ENCODE measurements at places on chromosomes 3 and 15.

- H3K4me1 ChIP-seq: no peaks in the 10 kb centered on the region
- no peaks in the 10 kb centered on the region for H3K36me3 ChIP-seq
- H3K4me3 ChIP-seq: no peak overlapping the region
- no peaks in the 10 kb centered on the region for H3K27me3 ChIP-seq
- no peak for DNase-seq
These were observed 74.0 kb downstream of the CNTN4 start for GRCh38 chr3:2172561-2173171.

GRCh38 chr15:53759411-53759931, at the start of gene WDR72:
TSS of gene WDR72 (minus strand) at chr15:53759663. CDS start at chr15:53733149, 26,514 bp downstream.
- H3K27me3 ChIP-seq: peaks cover 29% of the 10 kb centered on the region
- H3K36me3 ChIP-seq: no peaks in the 10 kb centered on the region
- H3K4me3 ChIP-seq: no peak within 1 kb of the TSS
- H3K27ac ChIP-seq: no peak within 1 kb of the TSS
- no peak for DNase-seq
- peaks cover 5% of the 10 kb centered on the region for H3K4me1 ChIP-seq

GRCh38 chr3:72999951-73000350, 3.3 kb downstream of the PPP4R2 start:
- no peak for DNase-seq
- H3K4me1 ChIP-seq: peaks cover 48% of the 10 kb centered on the region
- H3K27me3 ChIP-seq: no peaks in the 10 kb centered on the region
- no peak overlapping the region for H3K27ac ChIP-seq
- peaks cover 63% of the 10 kb centered on the region for H3K36me3 ChIP-seq
- no peak overlapping the region for H3K4me3 ChIP-seq

- no peaks in the 10 kb centered on the region for H3K27me3 ChIP-seq
- peaks cover 55% of the 10 kb centered on the region for H3K36me3 ChIP-seq
- H3K27ac ChIP-seq: peak overlapping the region; percentile 98
- no peak for DNase-seq
- peak overlapping the region; percentile 72 for H3K4me3 ChIP-seq
These were observed 8.1 kb downstream of the B2M start for GRCh38 chr15:44719293-44719999.

- H3K36me3 ChIP-seq: peaks cover 68% of the 10 kb centered on the region
- H3K27ac ChIP-seq: no peak overlapping the region
- H3K4me1 ChIP-seq: no peaks in the 10 kb centered on the region
- no peak overlapping the region for H3K4me3 ChIP-seq
- H3K27me3 ChIP-seq: no peaks in the 10 kb centered on the region
- DNase-seq: no peak
These were observed 116.9 kb upstream of the LRRFIP2 start for GRCh38 chr3:37291275-37291700.

DNA sequence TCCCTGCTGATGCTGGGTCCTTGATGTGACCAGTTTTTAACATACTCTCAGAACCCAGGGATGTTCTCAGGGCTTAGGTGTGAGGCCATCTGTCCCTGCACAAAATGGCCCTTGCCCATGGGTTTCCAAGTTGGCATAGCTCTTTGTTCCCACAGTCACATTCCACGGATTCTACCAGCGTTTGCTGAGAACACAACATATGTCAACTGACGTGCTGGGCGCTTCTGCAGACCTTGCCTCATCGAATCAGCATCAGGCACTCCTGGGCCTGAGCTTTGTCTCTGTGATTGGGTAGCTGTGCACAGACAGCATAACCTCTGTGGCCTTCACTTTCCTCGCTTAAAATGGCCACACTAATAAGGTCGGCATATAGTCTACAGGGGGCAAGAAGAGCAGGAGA, 69.0 kb downstream of the MGLL start:
- H3K36me3 ChIP-seq: no peaks in the 10 kb centered on the region
- H3K4me3 ChIP-seq: no peak overlapping the region
- DNase-seq: no peak
- no peaks in the 10 kb centered on the region for H3K27me3 ChIP-seq

GRCh38 chr3:160883373-160883772, 127.3 kb downstream of the PPM1L start:
- no peaks in the 10 kb centered on the region for H3K36me3 ChIP-seq
- peaks cover 17% of the 10 kb centered on the region for H3K4me1 ChIP-seq
- no peak for DNase-seq
- H3K27ac ChIP-seq: no peak overlapping the region
- H3K27me3 ChIP-seq: peaks cover 3% of the 10 kb centered on the region

GRCh38 chr3:117818592-117818991, 1109.0 kb downstream of the TUSC7 start:
- H3K27ac ChIP-seq: no peak overlapping the region
- no peaks in the 10 kb centered on the region for H3K4me1 ChIP-seq
- DNase-seq: no peak
- no peak overlapping the region for H3K4me3 ChIP-seq

GRCh38 chr15:63037976-63038720, 4.4 kb upstream of the TPM1 start:
- H3K4me1 ChIP-seq: peaks cover 6% of the 10 kb centered on the region
- H3K27ac ChIP-seq: no peak overlapping the region
- no peaks in the 10 kb centered on the region for H3K36me3 ChIP-seq
- no peak overlapping the region for H3K4me3 ChIP-seq

- no peak overlapping the region for H3K27ac ChIP-seq
- no peak for DNase-seq
- no peak overlapping the region for H3K4me3 ChIP-seq
- H3K27me3 ChIP-seq: no peaks in the 10 kb centered on the region
- peaks cover 8% of the 10 kb centered on the region for H3K4me1 ChIP-seq
These were observed 18.9 kb downstream of the GBE1 start for GRCh38 chr3:81742581-81742980.

DNA sequence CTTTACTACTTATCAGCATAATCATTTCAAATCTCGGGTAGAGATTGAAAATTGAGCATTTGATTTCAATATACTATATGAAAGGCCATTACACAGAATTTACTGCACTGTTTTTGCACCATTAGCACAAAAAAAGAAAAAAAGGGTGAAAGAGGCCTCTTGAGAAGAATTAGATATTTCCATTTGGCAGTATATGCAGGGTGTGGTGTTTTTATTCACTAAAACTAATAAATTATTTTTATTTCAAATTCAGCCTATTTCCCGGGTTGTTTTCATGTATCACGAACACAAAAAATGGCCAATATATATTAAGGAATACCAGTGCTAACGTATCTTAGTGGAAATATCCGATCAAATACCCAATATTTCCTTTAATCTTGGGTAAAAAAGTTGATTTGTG, 110.5 kb upstream of the TBL1XR1 start:
- H3K36me3 ChIP-seq: no peaks in the 10 kb centered on the region
- no peak for DNase-seq
- no peak overlapping the region for H3K4me3 ChIP-seq
- no peaks in the 10 kb centered on the region for H3K27me3 ChIP-seq
- no peak overlapping the region for H3K27ac ChIP-seq

GRCh38 chr3:9623148-9623547, 26.2 kb upstream of the MTMR14 start:
- DNase-seq: no peak
- no peak overlapping the region for H3K4me3 ChIP-seq
- H3K4me1 ChIP-seq: no peaks in the 10 kb centered on the region
- peaks cover 3% of the 10 kb centered on the region for H3K36me3 ChIP-seq
- H3K27me3 ChIP-seq: peaks cover 7% of the 10 kb centered on the region
- no peak overlapping the region for H3K27ac ChIP-seq

DNA sequence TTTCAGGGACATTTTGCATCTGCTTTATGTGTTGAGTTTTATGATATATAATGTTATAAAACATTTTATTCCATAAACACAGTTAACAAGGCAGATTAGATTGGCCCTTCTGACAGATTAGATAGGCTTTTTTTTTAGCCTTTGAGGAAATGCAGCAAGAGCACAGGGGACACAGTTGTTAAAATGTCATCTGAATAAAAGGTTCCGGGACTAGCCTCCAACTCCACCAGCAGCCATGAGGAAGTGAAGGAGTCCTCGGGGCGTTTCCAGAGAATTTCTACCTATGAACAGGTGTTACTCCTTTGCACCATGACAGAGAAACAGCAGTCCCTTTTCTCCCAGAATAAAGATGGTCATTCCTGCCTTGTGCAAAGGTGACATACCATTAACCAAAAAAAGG, 167.8 kb upstream of the KBTBD8 start:
- no peaks in the 10 kb centered on the region for H3K36me3 ChIP-seq
- peaks cover 7% of the 10 kb centered on the region for H3K27me3 ChIP-seq
- DNase-seq: no peak
- H3K27ac ChIP-seq: no peak overlapping the region
- no peak overlapping the region for H3K4me3 ChIP-seq

- no peaks in the 10 kb centered on the region for H3K27me3 ChIP-seq
- H3K4me3 ChIP-seq: no peak overlapping the region
These were observed 16.0 kb downstream of the TNK2 start for GRCh38 chr3:195892105-195893043.

DNA sequence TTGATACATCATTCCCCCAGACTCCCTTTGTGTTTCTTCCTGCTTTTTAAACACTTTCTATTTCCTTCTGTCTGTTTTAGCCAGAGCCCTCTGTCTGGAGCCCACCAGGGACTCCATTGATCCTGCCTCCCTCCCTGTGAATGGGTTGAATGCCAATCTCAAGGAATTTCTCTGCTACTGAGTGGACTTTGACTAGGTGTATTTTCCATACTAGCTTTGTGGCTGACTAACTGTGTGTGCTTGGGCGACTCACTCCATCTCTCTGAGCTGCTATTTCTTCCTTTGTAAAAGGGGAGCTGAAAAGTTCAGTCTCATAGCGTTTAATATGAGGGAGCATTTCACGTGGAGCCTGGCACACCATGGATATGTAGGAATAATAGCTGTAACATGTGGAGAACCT, 98.8 kb downstream of the EEFSEC start:
- H3K4me3 ChIP-seq: no peak overlapping the region
- H3K4me1 ChIP-seq: peaks cover 2% of the 10 kb centered on the region
- no peak for DNase-seq
- no peak overlapping the region for H3K27ac ChIP-seq

- H3K4me3 ChIP-seq: no peak overlapping the region
- no peaks in the 10 kb centered on the region for H3K36me3 ChIP-seq
- H3K27ac ChIP-seq: no peak overlapping the region
These were observed 71.0 kb downstream of the ADAMTS7 start for GRCh38 chr15:78739996-78740903.

DNA sequence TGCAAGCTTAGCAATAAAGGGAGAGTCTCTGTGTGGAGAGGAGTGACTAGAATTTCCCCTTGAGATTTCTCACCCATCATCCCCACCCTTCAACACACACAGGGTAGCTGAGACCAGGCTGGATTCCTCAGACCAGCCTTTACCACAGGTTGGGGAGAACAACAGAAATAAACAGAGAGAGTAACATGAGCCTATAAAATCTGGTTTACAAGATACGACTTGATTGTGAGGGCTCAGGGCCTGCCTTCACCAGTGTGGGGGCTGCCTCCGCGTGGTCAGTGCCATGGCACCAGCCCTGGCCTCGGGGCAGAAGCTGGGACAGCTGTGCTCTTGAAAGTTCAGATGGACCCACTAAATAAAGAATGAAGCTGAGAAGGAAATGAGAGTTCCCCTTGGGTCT, 14.6 kb upstream of the MAGEF1 start:
- H3K4me1 ChIP-seq: no peaks in the 10 kb centered on the region
- peaks cover 4% of the 10 kb centered on the region for H3K27me3 ChIP-seq
- DNase-seq: no peak
- H3K27ac ChIP-seq: no peak overlapping the region
- no peak overlapping the region for H3K4me3 ChIP-seq

DNA sequence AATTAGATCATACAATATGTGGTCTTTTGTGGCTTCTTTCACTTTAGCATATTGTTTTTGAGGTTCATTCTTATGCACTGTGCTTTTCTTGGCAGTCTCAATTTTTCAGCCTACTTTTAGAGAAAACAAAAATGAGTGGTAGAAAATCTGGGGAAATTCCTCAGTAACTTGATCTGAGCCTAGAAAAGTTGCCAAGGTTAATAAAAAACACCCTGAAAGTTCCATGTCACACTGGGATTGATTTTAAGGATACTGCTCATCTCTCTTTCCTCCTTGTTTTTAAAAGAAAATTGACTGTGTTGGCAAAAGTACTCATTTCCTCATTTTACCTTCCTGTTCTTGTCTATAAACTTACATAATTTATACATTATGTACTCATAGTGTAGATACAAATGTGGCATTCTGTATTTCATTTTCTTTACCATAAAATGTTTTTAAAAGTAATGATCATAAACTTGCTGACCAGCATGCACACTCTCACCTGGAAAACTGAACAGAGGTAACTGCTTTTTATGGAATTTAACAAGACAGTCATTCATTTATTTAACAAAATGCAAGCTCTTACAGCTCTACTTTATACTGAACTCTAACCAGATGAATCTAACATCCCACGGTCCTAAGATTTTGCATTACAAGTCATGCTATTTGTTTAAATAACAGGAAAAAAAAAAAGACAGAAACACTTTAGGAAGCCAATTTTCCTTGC, 28.6 kb upstream of the SH3BP5 start:
- H3K27me3 ChIP-seq: no peaks in the 10 kb centered on the region
- no peak for DNase-seq
- no peaks in the 10 kb centered on the region for H3K36me3 ChIP-seq
- peak overlapping the region; percentile 74 for H3K27ac ChIP-seq
- H3K4me1 ChIP-seq: peaks cover 71% of the 10 kb centered on the region

- peaks cover 16% of the 10 kb centered on the region for H3K27me3 ChIP-seq
- no peak overlapping the region for H3K4me3 ChIP-seq
- H3K27ac ChIP-seq: no peak overlapping the region
- no peak for DNase-seq
- peaks cover 2% of the 10 kb centered on the region for H3K4me1 ChIP-seq
These were observed 45.9 kb upstream of the SEC61A1 start for GRCh38 chr3:128006061-128007032.

- peaks cover 9% of the 10 kb centered on the region for H3K4me1 ChIP-seq
- no peaks in the 10 kb centered on the region for H3K36me3 ChIP-seq
- no peak overlapping the region for H3K4me3 ChIP-seq
- peaks cover 26% of the 10 kb centered on the region for H3K27me3 ChIP-seq
- no peak overlapping the region for H3K27ac ChIP-seq
These were observed 3.8 kb upstream of the FRMD4B start for GRCh38 chr3:69389520-69390248.

DNA sequence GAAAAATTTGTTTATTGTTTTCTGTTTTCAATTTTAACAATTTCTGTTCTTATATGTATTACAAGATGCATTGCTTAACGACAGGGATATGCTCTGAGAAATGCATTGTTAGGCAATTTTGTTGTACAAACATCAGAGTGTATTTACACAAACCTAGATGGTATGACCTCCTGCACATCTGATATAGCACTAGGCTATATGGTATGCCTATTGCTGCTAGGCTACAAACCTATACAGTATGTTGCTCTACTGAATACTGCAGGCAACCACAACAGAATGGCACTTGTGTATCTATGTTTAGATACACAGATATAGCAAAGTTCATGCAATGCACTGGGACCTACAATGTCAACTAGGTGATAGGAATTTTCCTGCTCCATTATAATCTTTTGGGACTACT, 70.1 kb downstream of the SUCNR1 start:
- no peak for DNase-seq
- no peak overlapping the region for H3K27ac ChIP-seq
- no peak overlapping the region for H3K4me3 ChIP-seq

- no peak overlapping the region for H3K4me3 ChIP-seq
- no peak for DNase-seq
These were observed 2.5 kb downstream of the TM4SF1 start for GRCh38 chr3:149374793-149375500.

GRCh38 chr15:65192016-65192415, 6.9 kb upstream of the CLPX start:
- no peaks in the 10 kb centered on the region for H3K36me3 ChIP-seq
- no peak overlapping the region for H3K4me3 ChIP-seq
- H3K27me3 ChIP-seq: no peaks in the 10 kb centered on the region
- DNase-seq: no peak
- no peaks in the 10 kb centered on the region for H3K4me1 ChIP-seq
